ENCODE measurements at places on chromosomes 5 and 9.

DNA sequence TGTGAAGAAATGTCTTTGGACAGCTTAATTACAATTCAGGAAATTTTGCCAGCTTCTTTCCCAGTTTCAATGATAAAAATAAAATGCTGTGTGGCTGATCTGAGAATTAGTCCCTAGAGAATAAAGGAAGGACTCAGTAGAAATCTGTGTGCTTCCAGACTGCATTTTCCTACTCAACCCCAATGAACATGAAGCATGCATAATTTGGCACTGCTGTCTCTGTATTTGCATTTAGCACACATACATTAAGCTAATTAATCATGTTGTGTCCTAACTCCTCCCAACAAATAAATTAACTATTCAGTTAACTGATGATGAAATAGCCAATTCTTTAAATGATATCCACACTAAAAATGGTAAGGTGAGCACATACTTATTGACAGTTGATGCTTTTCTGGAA, 380.0 kb upstream of the RORB start:
- DNase-seq: no peak

DNA sequence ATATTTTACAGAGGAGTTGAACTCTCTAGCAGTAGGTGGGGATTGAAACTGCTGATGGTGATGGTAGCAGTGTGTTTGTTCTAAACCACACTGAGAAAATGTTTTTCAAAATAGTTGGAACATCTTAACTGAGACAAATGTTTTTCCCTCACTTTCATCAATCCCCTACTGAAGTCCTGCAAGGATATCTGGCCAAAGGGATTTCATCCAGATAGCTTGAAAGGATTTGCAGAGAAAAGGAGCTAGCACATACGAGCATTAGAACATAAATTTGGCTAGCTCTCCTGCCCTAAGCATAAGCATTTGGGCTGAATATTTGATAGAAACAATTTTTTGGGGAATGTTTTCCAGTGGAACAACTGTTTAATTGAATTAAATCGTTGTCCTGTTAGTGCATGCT, 153.9 kb downstream of the CDH9 start:
- no peak for DNase-seq

DNA sequence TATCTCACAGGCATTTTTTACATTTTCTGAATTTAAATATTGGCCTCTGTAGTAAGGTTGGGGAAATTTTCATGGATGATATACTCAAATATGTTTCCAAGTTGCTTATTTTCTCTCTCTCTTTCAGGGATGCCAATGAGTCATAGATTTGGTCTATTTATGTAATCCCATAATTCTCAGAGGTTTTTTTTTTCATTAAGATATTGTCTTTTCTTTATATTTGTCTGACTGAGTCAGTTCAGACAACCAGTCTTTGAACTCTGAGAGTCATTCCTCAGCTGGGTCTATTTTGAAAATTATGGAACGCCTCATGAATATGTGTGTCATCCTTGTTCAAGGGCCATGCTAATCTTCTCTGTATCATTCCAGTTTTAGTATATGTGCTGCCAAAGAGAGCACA, 223.2 kb downstream of the PCSK1 start:
- no peak for DNase-seq

GRCh38 chr5:54206580-54207229, 103.7 kb downstream of the ARL15 start:
- no peak for DNase-seq

- DNase-seq: peak; percentile 69
These were observed 20.7 kb downstream of the GOLGA2 start for GRCh38 chr9:128254855-128255759.

GRCh38 chr9:111276431-111277128, 53.4 kb downstream of the OR2K2 start:
- DNase-seq: peak; percentile 60

DNA sequence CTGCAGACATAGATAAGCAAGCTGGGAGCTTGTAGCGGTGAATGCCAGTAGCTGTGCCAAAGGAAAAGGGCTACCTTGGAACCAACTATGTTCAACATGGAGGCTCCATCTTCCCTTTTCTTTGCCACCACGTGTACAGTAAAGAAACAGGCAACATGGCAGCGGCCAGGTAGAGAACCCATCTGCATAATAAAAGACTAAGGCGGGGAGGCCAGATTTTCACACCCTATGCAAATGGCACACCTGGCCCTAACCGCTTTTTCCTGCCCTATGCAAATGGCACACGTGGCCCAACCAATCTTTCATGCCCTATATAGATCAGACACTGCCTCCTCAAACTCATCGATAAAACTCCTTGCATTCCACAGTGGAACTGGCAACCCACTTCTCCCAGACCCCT, 477.5 kb upstream of the EDIL3 start:
- DNase-seq: no peak

GRCh38 chr5:133890776-133891280, 77.6 kb downstream of the C5orf15 start:
- DNase-seq: no peak

- no peak for DNase-seq
These were observed 13.5 kb downstream of the GAPT start for GRCh38 chr5:58504766-58505165.

DNA sequence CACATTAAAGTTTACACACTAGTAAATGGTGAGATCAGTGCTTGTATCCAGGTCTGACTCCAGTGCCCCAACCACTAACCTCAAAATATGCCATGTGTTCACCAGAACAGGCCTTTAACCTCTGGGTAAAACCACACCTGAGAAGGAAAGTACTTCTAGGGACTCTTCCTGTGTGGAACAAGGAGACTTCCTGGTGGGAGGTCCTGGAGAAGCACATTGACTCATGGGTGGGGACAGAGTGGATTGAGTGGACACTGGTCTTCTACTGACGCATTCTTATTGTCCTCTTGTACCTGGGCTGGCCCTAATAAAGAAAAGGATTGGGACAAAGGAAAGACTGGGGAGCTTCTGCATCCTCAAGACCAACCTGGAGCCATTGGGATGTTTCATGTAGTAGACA, 43.4 kb downstream of the ANGPTL2 start:
- DNase-seq: no peak

- DNase-seq: peak; percentile 85
These were observed 52.4 kb downstream of the SLC44A1 start for GRCh38 chr9:105296877-105297287.

- no peak for DNase-seq
These were observed 40.1 kb downstream of the GRIA1 start for GRCh38 chr5:153530357-153531143.

- no peak for DNase-seq
These were observed 4.4 kb downstream of the PLK2 start for GRCh38 chr5:58455480-58455879.

GRCh38 chr5:172830275-172830799, 3.7 kb upstream of the ERGIC1 start:
- DNase-seq: no peak
